ENCODE measurements at places on chromosomes 1 and 21. TPM values are rescaled to one million over a fixed set of nuclear protein-coding genes. Genes with fewer than 3 reads are reported as not detected.

The HSD11B1 gene
- total RNA-seq = 8.0 TPM

The BEND5 gene
- total RNA-seq = 1.0 TPM

The ELF3 gene
- total RNA-seq = 0.27 TPM

The FBLIM1 gene
- not detected for total RNA-seq

The GBP2 gene
- total RNA-seq = 351 TPM

The CD1B gene
- not detected for total RNA-seq

The NBPF3 gene
- 3.3 TPM for total RNA-seq

The OR2T35 gene
- not detected for total RNA-seq

GRCh38 chr1:202289009-202289408 lies 52.7 kb downstream of the UBE2T start:
- DNase-seq = no peak

DNA sequence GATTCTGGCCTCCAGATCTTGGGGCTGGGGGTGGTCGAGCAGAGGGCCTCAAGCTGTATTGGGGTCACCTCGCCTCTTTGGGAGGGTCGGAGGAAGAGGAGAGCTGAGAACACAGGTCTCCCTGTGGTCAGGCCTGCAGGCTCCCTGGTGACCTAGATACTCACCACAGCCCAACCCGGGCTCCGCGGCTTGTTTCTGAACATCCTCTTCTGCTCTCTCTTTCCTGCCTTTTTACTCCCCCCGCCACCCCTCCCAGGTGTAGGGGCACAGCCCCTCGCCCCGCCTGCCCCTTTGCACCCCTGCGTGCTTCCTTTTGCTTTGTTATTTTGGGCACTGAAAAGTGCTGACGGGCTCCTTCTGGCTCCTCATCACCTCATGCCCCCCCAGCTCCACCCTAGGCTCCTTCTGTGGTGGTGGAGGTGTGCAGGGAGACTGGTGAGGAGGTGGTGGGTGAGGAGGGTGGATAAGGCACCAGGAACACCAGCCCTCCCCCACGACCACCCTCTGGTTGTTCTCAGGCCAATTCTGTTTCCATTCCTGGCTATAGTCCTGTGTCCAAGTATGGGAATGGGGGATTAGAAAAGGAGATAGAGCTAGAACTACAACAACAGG lies 10.6 kb upstream of the LINGO4 start:
- peak; percentile 23 for DNase-seq

DNA sequence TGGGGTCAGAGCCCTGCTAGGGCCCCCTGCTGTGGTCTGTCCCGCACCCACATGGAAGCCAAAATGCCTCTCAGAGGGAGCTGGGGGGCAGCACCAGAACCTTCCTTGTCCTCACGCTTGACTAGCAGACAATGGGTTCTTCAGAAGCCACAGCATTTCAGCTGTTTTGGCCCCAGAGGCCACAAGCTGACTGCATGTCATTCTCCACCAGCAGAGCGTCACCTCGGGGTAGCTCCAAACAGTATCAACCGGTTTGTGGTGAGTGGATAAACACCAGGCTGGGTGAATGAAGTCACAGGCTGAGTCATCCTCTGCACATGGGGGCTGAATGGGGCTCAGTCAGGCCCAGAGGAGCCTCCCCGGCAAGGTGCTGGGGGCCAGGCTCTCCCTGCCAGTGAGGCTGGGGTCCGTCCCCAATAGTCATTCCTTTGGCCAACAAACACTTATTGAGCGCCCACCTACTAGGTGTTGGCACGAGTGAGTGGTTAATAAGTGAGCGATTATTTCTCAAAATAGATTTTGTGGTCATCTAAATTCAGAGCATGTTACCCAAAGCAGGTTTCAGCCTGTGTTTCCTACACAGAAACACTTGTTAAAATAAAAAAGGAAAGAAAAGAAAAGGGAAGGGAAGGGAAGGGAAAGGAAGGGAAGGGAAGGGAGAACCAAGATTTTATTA lies 9.1 kb downstream of the OLIG1 start:
- DNase-seq = peak; percentile 23

GRCh38 chr1:241899210-241899609 lies 51.2 kb downstream of the EXO1 start:
- DNase-seq = no peak

DNA sequence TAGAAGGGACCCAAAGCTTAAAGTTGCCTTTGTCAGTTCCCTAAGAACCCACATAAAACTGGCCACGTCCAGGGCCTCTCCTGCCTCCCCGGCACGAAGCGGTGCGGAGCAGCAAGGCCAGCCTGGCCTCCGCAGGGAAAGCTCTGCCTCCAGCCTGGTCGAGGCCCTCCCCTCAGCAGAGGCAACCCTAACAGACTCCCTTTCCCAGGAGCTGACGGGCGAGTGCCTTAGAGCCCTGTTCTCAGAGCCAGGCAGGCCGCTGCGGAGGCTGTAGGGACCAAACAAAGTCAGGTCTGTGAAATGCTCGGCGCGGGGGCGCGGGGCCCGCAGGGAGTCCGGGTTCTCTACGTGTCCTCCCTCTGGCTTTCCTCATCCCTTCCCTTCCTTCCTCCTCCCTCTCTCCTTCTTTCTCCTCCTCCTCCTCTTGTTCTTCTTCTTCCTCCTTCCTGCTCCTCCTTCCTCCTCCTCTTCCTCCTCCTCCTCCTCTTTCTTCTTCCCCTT lies 40.7 kb downstream of the RIPK4 start:
- DNase-seq = no peak

DNA sequence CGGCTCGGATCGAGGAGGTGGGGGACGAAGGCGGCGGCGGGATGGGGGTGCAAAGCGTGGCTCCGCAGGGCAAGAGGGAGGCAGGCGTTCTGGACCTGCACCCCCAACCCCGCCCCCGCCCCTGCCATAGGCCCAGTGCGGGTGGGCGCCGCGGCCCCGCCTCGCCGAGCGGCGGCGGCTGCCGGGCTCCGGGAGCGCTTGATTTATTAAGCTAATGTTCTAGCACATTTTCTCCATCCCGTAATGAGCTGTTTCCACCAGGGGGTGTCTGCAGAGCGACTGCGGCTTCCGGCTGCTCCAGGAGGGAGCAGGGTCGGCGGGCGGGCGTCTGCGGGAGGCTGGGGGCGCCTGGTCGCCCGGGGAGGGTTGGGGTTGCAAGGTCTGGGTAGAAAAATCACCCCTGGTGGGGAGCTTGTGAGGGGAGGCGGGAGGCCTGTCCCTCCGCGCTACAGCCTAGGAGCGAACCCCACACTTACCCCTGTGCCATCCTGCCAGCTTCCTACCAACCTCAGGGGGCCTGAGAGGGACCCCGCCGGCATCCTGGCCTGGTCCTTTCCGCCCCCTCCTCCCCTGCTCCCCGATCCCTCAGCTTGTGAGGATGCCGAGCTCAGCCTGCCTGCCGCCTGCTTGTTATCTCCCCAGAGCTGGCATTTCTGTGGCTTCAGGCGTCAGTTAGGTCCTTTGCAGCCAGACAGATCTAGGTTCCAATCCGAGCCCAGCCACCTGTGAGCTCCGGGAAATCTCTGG lies 48.5 kb upstream of the ACOT11 start:
- DNase-seq = peak; percentile 60

DNA sequence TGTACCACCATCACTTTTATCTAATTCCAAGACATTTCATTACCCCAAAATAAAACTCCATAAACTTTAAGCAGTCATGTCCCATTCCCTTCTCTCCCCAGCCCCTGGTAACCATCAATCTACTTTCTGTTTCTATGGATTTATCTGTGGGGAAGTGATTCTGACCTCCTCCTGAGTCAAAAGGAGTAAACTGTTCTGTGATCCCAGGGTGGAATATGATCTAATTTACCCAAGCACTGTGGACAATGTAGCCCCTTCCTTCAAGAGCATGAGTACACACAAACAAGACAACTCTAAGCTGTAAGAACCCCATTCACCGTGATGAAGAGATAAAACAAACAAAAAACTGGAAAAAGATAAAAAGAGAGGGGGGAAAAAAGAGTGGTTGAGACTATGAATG lies 77.9 kb downstream of the PLPP3 start:
- no peak for DNase-seq

Measured in activated naive CD4-positive, alpha-beta T cell treated with anti-CD3 and anti-CD28 coated beads for 36 hours (primary cell).